Liver (tissue), 10 donors: ENCODE measurements at places on chromosomes 6 and 20. TPM values are rescaled to one million over a fixed set of nuclear protein-coding genes. Genes with fewer than 3 reads are reported as not detected.

- no peak for DNase-seq
These were observed 18.3 kb downstream of the CHRNA4 start for GRCh38 chr20:63342561-63343459.

GRCh38 chr20:62813588-62813987 is 3.3 kb upstream of the COL9A3 start:
- no peak for DNase-seq

DNA sequence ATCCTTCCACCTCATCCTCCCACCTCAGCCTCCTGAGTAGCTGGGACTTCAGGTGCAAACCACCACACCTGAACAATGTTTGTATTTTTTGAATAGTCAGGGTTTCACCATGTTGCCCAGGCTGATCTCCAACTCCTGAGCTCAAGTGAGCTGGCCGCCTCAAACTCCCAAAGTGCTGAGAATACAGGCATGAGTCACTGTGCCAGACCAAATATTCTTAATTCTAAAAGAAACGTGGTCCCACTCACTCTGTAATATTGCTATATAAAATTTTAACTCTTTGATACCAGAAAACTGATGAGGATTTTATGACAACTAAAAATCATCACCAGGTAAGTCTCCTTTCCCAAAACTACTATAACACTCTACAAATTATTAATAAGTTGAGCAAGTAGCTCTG is 716.8 kb upstream of the GJE1 start:
- no peak for DNase-seq

GRCh38 chr6:170291271-170292110 is 613 bp upstream of the DLL1 start:
- DNase-seq: no peak

GRCh38 chr6:68032217-68032616 is 602.9 kb upstream of the ADGRB3 start:
- DNase-seq: no peak

DNA sequence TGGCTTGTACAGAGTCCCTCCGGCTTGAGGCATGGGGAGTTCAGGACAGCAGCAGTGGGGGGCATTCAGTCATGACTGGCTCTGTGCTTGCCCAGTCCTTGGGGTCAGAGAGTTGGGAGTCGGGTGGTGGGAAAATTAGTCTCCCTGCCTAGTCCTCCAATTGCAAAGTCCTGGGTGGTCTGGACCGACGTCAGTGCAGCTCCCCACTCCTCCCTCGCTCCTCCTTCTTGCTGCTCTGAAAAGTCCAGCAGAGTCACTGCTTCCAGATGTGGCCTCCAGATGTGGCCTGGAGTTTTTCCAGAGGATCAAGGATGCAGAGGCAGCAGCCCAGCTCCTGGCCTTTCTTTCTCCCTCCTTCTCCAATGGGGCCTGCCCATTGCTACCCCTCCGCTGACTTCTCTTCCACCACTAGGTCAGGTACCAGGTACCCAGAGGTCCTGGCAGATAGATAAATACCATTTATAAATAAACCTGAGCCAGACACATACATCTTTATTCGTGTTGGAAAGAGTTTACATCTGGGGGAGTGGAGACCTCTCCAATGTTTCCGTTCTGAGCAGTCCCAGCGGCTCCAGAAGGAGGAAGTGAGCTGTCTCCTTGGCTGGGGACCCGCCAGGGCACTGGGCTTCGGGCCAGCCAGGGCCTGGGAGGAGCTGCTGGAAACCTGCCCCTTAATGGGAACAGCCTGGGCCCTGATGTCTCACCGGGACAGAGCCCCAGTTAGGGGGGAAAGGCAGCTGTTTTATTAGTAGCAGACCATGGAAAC is 49.0 kb upstream of the RNF24 start:
- peak; percentile 63 for DNase-seq

DNA sequence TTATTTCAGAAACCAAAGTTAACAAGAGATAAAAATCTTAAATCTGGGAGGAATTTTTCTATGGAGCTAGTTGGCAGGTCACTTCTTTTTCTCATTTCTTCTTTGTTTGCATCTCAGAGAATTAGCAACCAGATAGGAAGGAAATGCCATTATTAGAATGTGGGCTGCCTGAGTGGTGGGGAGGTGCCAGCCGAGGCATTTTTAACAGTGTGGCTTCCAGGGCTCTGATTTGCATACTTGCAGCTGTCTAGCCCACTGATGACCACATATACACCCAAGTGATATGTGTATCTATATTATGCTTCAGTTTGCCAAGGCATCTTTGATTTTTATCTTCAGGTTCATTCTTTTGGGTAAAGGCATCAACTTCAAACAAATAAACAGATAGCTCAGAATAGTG is 206.7 kb downstream of the CLIC5 start:
- no peak for DNase-seq

GRCh38 chr6:40806256-40806864 is 219.2 kb upstream of the LRFN2 start:
- DNase-seq: no peak

GRCh38 chr6:87907521-87907920 is 140.1 kb upstream of the SPACA1 start:
- no peak for DNase-seq

- no peak for DNase-seq
These were observed 248.1 kb downstream of the CD109 start for GRCh38 chr6:73943930-73944652.

DNA sequence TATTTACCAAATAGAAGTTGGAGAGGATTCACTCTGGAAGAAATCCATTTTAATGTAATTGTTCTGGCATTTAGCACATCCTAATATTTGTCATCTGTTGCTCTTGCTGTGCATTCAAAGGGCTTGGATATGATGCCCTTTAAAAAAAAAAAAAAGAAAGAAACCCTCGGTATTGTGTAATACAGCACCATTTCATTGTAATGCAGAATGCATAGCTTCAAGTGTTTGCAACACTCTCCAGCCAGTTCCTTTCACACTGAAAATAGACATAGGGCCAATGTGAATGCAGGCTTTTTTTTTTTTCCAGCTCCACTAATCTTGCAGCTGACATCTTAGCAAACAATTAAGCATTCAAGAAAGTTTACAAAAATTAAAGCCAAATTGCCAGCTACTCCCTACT is 197.4 kb upstream of the POU3F2 start:
- no peak for DNase-seq

GRCh38 chr6:4668271-4669179 is 107.7 kb upstream of the CDYL start:
- DNase-seq: no peak

DNA sequence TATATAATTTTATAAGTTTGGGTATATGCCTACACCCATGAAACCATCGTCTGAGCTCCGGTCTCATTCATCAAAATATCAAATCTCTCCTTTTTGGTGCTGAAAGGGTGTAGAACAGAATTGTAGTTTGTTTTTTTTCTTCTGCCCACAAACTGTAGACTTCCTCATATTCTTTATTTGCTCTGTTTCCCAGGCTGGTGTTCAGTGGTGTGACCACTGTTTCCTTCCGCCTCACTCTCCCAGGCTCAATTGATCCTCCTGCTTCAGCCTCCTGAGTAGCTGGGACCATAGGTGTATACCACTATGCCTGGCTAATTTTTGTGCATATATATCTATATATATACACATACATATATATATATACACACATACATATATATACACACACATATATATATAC is 139.6 kb upstream of the HCRTR2 start:
- DNase-seq: no peak

DNA sequence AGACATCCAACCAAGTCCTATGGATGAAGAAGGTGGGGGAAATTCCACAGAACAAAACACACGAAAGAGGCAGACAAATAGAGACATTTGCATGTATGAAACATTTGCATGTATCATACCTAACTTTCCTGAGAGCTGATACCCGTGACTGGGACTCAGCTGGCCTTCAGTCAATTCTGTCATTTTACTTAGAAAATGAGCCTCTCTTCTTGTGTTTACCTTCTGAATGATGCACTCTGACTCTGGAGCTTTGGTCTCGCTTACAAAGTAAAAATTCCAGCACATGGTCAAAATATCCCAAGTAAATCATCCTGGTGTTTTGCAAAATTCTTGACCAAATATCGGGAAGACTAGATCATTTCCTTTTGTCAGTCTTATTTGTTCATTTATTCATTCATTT is 46.9 kb downstream of the MMUT start:
- no peak for DNase-seq

DNA sequence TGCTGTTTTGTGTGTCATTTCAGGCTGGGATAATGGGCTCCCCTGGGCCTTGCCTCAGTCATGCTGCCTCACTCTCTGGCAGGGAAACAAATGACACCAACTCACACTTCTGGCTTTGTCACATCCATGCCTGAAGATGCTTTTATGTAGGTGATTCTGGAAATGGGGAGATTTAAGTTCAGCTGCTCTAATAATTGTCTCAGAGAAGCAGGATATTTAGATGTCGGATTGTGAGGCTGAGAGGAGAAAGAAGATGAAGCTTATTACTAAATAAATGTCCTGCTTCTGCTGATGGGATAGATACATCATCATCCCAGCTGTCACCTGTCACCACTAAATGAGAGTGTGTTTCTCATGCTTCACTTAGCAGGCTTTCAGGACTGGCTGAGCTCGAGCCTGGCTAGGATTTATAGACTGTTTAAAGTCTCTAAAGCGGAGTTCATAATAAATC is 480.2 kb upstream of the SPTLC3 start:
- DNase-seq: no peak

DNA sequence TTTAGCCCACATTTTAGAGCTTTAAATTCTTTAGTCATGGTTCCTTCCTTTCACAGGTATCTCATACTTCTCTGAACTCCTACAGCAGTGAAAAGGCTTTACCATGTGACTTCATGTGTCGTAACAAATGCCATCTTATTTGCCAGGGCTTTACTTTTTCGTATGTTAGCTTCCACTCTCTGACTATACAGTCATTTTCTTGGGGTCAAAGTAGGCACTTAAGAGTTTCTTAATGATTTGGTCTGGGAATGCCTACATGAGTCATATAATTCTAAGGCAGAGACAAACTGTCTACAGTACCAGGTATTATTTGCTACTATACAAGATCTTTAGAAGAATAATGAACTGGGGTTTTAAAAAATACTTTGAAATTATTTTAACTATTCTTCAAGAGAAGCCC is 15.0 kb downstream of the RAB23 start:
- DNase-seq: no peak

DNA sequence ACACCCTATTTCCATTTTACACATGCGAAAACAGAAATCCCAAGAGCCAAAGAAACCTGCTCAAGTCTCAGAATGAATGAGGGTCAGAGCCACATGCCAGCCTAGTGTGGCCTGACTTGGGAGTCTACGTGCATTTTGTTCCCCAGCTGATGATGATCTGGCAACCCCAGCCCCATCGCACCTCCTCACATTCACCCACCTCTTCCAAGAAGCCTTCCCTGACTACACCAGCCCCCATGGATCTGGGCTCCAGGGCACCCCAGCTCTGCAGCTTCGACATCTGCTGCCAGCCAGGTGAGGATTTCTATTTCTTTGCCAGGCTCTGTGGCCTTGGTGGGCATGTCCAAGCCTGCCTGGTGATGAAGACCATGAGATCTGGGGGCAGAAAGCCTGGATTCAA is 41.0 kb downstream of the ANGPT4 start:
- DNase-seq: no peak

GRCh38 chr6:107361753-107362604 is 97.4 kb downstream of the PDSS2 start:
- DNase-seq: no peak

DNA sequence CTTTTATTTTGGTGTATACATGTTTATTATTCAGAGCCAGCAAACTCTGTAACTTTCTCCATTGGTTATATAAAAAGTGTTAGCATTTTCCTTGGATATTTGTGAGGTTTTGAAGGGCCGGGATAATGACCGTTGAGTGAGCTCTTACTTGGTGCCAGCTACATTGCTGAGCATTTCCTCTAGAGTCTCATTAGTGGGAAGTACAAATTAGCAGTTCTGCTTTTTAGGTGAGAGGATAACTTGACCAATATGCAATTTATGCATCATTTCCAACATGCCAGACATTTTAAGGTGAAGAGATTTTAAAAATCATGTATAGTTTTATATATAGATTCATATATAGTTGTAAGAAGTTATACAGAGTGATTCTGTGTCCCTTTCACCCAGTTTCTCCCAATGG is 84.3 kb downstream of the CARMIL1 start:
- no peak for DNase-seq

- DNase-seq: no peak
These were observed 240.9 kb downstream of the COL12A1 start for GRCh38 chr6:74964871-74965441.

GRCh38 chr20:17430125-17430950 is 100.8 kb downstream of the BFSP1 start:
- no peak for DNase-seq

GRCh38 chr6:161138543-161139303 is 135.1 kb downstream of the AGPAT4 start:
- no peak for DNase-seq

- no peak for DNase-seq
These were observed 89.2 kb downstream of the FAM83B start for GRCh38 chr6:54935739-54936138.

Gene FNDC11
- total RNA-seq: not detected

Gene CYP24A1
- not detected for total RNA-seq

Gene C6orf141
- total RNA-seq: 0.84 TPM

Gene ARFGEF3
- 0.19 TPM for total RNA-seq

Gene PAK5
- not detected for total RNA-seq

Gene ECT2L
- total RNA-seq: not detected

Gene HLA-DQB1
- 12.4 TPM for total RNA-seq

Gene POU5F1
- total RNA-seq: 3.2 TPM

Gene NHLRC1
- total RNA-seq: 2.1 TPM

Gene TOMM34
- total RNA-seq: 5.6 TPM

Gene MTG2
- total RNA-seq: 13.0 TPM

Gene LSM14B
- 15.5 TPM for total RNA-seq

Gene EYA2
- total RNA-seq: 0.17 TPM

Gene PLCB4
- 0.37 TPM for total RNA-seq

Gene HS3ST5
- not detected for total RNA-seq
